ENCODE measurements at places on chromosomes 12 and 14.

DNA sequence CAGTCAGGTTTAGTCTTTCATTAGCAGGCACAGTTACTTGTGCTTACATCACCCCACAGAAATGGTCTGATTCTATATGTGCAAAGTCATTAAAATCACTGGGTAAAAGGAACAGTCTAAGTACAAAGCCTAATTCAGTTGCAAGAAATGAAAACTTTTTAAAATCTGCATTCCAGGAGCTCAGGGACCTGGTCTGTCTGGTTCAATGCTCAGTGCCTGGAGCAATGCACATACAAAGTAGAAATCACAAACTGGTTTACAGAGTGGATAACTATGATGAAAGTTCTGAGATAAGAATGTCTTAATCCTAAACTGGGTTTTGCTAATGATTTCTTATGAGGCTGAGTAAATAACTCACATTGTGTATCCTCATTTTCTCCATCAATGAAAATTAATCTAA is 28.7 kb downstream of the LMNTD1 start:
- DNase-seq: no peak

DNA sequence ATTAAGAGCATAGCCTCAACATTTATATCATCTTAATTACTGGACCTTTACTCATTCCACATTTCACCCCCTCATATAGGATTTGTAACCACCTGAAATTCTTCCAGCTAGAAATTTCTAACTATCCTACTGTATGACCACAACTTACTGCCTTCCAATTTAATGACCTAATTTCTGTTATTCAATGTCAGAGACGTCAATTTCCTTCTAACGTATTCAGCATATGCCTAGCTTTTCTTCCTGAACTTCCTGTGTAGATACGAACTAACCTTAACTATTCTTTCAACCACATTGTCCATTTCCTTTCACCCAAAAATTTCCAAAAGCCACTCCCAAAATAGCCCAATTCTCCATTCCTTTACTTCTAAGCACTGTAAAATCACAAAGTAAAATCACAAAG is 108.0 kb downstream of the EEA1 start:
- no peak for DNase-seq

DNA sequence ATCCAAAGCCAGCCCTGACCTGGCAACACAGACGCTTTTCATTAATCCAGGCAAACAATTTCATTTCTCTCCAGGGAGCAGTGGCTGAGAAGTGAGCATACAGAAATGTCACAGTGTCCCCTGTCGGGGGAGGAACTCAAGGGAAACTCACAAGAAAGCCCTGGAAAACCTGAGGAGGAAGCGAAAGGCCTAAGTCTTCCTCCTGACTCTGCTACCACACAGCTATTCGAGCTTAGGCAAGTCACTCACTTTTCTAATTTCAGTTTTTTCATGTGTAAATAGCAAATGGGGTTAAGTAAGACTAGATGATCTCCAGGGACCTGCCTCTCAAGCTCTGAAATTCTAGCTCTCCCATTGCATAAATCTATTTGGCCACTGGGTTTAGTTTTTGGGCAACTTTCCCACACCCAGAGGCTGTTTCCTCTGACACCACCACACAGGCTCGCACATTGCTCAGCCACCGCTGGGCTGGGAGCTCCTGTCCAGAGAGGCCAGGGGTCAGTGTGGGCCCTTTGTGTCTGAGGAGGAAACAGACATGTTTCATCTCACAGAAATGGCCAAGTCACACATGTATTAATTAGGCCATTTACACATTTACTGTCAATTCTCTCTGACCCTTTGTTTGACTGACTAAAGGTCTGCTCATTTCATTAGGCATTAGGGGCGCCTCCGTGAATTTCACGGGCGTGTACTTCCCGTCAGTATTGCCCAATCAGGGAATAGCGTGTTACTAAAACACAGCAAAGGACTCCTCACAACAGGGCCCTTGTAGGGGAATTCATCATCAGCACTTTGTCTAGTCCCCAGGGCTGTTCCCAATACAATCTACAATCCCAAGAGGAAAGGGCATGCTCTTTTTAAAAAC is 9.8 kb upstream of the PNMA1 start:
- DNase-seq: no peak

GRCh38 chr14:74947353-74948227 is 7.8 kb downstream of the PGF start:
- DNase-seq: no peak
